ENCODE measurements at places on chromosomes 1 and 21. TPM values are rescaled to one million over a fixed set of nuclear protein-coding genes. Genes with fewer than 3 reads are reported as not detected.

Gene FMN2
- total RNA-seq = not detected

Gene TMEM240
- total RNA-seq = 1.1 TPM

Gene EIF4G3
- total RNA-seq = 48.4 TPM

Gene YOD1
- 7.5 TPM for total RNA-seq

Gene FCMR
- total RNA-seq = 77.6 TPM

Gene OR2T35
- not detected for total RNA-seq

Gene RSPH1
- not detected for total RNA-seq

Gene PTCH2
- 0.84 TPM for total RNA-seq

Gene SH2D5
- 0.07 TPM for total RNA-seq

Gene OLIG2
- not detected for total RNA-seq

Gene ELF3
- total RNA-seq = 0.55 TPM

Gene HDGF
- total RNA-seq = 253 TPM

Gene PRR9
- total RNA-seq = not detected

Gene CYP4B1
- total RNA-seq = not detected

Gene CYP2J2
- total RNA-seq = 1.0 TPM

Gene KRTAP13-2
- not detected for total RNA-seq

Gene BACE2
- 5.5 TPM for total RNA-seq

Gene GABRD
- total RNA-seq = 0.18 TPM

Gene TENT5C
- total RNA-seq = 8.6 TPM

Gene LHX8
- not detected for total RNA-seq

Gene SLAMF8
- 1.1 TPM for total RNA-seq

Gene PDPN
- not detected for total RNA-seq

Gene PITHD1
- total RNA-seq = 59.3 TPM

Gene CYP4Z1
- not detected for total RNA-seq

Gene TXLNA
- total RNA-seq = 79.8 TPM

Gene RER1
- 146 TPM for total RNA-seq

Gene PLEKHG5
- 1.4 TPM for total RNA-seq

Gene GJC2
- 0.75 TPM for total RNA-seq

Gene C1orf116
- not detected for total RNA-seq

Gene COL24A1
- total RNA-seq = not detected

Gene ALX3
- total RNA-seq = not detected

Gene NDUFS5
- 134 TPM for total RNA-seq
